ENCODE measurements at places on chromosomes 11 and 22.

- peak; percentile 18 for DNase-seq
Measured at GRCh38 chr22:25202290-25202921, 2.7 kb downstream of the CRYBB3 start.

GRCh38 chr11:107387666-107388065, 70.0 kb downstream of the CWF19L2 start:
- DNase-seq: no peak

DNA sequence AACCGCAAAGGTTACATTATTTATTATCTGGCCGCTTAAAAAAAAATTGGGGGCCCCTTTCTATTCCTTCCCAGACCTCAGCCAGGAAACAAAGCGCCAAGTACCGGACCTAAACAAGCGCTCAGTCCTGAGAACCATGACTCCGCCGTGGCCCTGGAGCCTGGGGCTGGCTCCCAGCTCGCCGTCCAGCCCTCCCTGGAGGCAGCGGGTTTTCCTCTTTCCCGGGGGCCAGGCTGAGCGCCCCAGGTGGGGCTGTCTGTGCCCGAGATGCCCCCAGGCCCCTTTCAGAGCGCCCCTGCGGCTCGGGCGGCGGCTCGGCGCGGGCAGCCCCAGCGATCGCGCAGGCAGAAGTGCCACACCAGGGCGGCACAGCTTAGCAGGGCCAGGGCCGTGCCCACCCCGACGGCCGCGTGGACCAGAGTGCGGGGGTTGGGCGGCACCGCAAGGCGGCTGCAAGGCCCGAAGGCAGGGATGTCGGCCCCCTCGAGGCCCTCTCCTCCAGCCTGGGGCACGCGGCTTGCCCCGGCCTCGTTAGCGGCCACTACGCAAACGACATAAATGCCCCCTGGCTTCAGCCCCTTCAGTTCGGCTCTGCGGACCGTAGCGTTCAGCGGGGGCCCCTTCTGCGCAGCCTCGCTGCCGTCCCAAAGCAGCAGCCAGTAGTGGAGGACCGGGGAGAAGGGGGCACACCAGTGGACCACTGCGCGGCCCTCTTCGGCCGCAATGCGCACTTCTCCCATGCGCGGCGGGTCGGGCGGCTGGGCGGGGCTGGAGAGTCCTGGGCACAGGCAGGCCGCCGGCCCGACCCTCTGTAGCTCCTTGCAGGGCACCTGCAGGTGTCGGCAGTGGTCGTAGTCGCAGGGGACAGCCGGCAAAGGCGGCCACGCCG, 1.6 kb downstream of the LRRN4CL start:
- no peak for DNase-seq

DNA sequence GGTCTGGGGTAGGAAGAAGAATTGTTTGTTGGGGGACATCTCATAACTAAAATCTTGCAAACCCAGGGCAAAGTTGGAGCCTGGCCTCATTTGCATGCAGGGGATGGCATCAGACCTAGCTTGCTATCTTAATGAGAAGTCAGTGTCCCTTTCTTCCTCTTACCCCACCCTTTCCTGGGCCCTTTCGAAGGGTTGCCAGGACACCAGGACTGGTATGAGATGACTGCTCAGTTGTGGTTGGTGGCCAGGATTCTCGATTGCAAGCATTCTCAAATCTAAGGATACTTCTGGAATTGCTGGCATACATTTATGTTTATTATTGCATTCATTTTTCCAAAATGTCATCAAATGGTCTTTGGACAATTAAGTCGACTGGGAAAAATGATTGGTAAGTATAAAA, 131.0 kb downstream of the SLC1A2 start:
- no peak for DNase-seq

GRCh38 chr22:44735518-44736428, 16.6 kb upstream of the ARHGAP8 start:
- peak; percentile 72 for DNase-seq

GRCh38 chr11:33063326-33063881, 24.0 kb downstream of the TCP11L1 start:
- DNase-seq: no peak

DNA sequence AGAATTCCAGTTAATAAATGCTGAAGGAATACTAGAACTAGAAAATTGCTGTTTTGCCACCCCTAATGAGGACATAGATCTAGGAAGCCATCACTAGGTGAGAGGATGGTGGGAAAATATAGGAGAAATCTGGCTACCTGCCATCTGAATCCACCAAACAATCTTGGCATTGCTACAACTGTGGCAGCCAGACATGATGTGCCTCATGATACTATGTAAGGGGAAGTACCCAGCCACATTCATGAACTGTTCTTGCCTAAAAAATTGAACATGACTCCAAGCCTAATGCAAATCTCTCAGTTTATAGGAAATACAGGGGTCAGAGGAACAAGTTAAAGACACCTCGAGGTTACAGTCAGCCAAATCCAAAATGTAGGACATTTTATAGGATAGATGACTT, 72.8 kb downstream of the SFI1 start:
- DNase-seq: no peak

GRCh38 chr11:6755303-6755952, 16.3 kb downstream of the OR2AG2 start:
- DNase-seq: no peak

GRCh38 chr11:107252429-107253161, 205.0 kb downstream of the CWF19L2 start:
- DNase-seq: no peak

DNA sequence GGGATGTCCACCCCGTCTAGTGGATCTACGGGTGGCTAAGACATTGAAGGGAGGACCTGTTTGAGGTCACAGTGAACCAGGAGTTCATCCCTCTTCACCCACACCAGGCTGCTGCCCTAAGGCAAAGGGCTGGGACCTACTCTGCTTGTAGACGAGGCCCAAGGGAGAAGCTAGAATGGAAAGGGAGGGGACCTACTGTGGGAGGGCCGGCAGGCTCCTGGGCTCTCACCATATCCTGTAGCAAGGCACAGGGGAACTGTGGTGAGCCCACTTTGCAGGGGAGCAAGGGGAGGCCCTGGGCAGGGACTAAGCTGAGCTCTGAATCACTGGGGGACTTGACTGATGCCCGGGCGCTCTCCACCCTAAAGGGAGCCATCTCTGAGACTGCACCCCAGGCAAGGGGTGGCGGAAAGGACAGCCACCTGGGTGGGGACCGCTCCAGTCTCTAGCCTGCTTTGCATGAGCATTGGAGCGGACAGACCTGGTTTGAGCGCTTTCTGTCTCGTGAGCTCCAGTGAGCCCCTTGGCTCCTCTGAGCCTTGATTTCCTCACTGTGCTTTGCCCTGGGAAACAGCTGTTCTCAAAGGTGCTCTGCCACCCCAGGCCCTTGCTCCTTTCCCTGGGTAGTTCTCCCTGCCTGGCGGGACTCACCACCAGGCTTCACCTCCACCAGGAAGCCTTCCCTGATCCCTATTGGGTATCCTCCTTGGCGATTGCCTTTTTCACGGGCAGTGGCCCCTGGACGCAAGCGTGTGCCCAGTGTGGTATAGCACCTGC, 24.2 kb downstream of the PARVG start:
- no peak for DNase-seq

DNA sequence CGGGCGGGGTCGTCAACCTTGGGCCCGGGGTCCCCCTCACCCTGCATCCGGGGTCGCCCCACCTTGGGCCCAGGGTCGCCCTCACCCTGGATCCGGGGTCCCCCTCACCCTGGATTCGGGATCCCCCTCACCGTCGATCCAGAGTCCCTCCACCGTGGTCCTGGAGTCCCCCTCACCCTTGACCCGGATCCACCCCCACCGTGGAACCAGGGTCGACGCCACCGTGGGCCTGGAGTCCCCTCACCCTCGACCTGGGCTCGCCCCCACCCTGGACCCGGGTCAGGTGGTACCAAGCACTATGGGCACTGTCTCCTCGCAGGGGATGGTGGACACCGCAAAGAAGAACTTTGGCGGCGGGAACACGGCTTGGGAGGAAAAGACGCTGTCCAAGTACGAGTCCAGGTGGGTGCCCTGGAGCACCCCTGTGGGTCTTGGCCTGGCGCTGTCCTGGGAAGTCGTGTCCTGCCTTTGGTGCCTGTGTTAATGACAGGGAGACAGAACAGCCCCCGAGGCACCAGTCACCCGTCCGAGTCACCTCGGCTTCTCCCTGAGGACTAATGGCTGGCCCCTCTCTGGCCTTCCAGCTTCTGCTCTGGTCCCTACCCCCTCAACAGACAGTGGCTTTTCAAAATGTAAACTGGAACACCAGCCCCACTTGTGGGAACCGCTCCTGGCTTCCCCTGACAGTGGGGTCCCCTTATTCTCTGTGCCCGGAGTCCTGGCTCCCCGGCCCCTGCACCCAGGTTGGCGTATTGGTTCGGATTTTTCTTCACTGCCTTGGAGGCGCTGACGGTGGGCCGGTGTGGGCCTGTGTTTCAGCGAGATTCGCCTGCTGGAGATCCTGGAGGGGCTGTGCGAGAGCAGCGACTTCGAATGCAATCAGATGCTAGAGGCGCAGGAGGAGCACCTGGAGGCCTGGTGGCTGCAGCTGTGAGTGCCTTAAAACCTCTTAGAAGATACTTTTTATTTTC, 762 bp downstream of the CRELD2 start:
- no peak for DNase-seq

GRCh38 chr11:15726893-15727519, 612.3 kb downstream of the INSC start:
- DNase-seq: no peak

GRCh38 chr22:47151490-47151889, 389.0 kb downstream of the TBC1D22A start:
- DNase-seq: no peak

DNA sequence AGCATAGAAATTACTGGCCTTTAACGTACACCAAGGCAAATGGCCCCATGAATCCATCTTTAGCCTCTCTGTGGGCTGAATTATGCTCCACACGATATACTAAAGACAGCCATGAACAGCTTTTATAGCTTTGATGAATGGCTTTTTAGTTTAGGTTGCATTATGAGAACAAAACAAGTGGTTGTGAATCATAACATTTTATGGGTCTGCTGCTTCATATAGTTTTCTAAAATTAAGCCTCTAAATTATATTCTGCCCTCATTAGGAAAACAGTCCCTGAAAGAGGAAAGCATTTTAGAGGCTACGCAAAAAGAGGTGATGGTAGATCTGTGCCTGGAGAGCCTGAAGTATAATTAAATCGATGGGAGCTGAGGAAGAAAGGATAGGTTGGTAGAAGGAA, 221.3 kb downstream of the CADM1 start:
- no peak for DNase-seq

Measured in stimulated activated CD8-positive, alpha-beta memory T cell treated with anti-CD3 and anti-CD28 coated beads, Interleukin-7, amount 100 ng/mL, for 1 hour (primary cell).